ENCODE measurements at places on chromosomes 12 and 14.

- no peak for DNase-seq
These were observed 103.5 kb downstream of the RPAP3 start for GRCh38 chr12:47602325-47602724.

- no peak for DNase-seq
These were observed 24.5 kb downstream of the USP15 start for GRCh38 chr12:62284749-62285148.

DNA sequence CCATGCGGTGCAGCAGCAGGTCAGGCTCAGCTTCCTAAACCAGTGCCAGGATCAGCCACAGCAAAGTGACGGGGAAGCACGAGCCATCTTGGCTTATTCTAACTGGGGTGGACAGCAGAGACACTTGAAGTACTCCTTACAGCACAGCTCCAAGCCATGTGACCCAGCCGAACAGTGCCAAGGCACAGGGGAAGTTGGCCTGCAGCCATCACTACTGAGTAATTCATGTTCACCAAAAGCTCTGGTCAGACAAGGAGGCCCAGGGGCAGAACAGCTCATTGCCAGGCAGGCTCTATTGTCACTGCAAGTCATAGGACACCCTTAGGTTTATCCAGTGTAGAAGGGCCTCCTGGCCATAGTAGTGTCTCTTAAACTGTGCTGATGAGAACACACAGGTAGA is 23.4 kb upstream of the SLC35F4 start:
- DNase-seq: no peak

DNA sequence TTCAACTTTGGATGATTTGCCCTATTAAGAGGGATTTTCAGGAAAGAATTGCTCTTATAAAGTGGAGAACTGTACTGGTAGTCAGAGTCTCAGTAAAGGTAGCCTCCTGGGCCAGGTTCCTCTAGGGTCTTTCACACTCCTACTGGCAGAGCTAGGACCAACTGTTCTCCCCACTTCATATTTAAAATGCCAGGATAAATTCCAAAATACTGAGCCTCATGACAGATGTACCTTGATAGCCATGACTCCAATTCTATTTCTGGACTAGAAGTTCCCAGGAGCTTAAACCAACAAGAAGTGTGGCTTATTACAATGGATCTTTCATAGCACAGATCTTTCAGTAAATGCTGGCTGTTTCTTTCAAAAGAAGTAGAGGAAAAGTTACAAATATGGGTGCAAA is 126.5 kb downstream of the C12orf75 start:
- DNase-seq: no peak

- no peak for DNase-seq
These were observed 10.1 kb downstream of the SLC25A29 start for GRCh38 chr14:100296106-100296651.

- no peak for DNase-seq
These were observed 508 bp upstream of the KCNH5 start for GRCh38 chr14:63045612-63046320.

DNA sequence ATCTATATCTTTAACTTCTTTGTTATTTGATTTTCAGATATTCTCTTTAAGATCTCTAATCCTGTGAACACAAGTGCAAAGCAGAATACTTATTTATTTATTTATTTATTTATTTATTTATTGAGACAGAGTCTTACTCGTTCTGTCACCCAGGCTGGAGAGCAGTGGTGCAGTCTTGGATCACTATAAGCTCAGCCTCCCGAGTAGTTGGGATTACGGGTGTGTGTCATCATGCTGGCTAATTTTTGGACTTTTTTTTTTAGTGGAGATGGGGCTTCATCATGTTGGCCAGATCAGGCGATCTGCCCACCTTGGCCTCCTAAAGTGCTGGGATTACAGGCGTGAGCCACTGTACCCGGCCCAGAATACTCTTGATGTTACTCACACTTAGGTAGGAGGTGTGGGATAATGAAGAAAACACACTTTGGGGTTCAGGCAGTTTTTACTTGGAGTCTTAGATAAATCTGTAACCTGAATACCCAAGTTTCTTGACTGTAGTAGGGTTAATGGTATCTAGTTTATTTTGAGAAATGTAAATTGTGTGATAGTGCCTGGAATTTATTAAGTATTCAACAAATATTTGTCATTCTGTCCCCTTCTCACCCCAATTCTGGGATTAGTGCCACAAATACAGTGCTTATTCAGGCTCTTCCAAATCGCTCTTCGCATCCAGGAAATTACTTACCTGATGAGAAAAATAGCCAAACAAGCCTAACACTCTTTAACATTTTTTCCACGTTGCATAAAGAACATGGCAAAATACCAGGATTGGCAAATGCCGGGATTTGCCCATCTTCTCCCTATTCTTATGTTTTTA is 33.0 kb downstream of the METAP2 start:
- no peak for DNase-seq

DNA sequence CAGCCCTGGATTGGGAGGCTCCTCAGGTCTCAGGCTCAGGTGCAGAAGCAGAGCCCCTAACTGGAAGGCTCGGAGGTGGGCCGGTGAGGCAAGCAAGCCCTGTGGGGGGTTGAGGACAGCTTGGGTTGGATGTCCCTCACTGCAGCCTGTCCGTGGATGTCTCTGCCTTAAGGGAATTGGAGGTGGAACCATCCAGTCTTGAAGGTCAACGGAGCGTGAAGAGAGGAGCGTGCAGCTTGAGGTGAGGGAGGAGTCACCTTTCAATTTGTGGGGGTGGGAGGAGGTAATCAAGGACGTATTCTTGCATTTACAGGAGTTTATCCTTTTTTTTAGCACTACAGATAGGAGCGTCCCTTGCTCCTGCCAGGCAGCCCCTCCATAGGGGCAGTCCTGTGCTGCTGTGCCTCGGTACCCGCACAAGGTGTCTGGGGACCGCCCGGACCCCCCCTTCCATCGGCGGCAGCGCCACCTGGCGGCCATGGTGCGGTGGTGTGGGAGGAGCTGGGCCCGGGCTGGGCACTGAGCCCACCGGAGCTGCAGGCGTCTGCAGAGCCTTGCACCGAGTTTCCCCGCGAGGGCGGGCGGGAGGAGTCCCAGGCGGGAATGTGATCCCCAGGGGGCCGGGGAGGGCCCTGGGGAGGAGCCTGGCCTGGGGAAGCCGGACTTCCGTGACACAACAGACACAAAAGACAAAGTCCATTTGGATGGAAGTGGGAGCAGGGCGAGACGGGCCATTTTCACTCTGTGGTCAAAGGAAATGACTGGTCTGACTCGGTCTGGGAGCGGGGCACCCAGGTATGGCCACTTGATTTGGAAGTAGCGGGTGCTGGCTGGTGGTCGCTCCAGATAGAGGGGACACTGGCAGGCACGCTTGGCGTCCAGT is 864 bp downstream of the DNAJC22 start:
- DNase-seq: peak; percentile 68

- no peak for DNase-seq
These were observed 264.7 kb downstream of the SEC23A start for GRCh38 chr14:38838049-38838978.

- DNase-seq: no peak
These were observed 6.7 kb upstream of the MTA1 start for GRCh38 chr14:105412771-105413543.

GRCh38 chr14:20489093-20489994 is 16.0 kb upstream of the RNASE10 start:
- DNase-seq: no peak

GRCh38 chr14:87230726-87231125 is 762.3 kb downstream of the GALC start:
- no peak for DNase-seq

GRCh38 chr14:106585692-106586091 is 1059.3 kb downstream of the TMEM121 start:
- DNase-seq: no peak

GRCh38 chr14:37588956-37589714 is 5.9 kb downstream of the FOXA1 start:
- DNase-seq: no peak

DNA sequence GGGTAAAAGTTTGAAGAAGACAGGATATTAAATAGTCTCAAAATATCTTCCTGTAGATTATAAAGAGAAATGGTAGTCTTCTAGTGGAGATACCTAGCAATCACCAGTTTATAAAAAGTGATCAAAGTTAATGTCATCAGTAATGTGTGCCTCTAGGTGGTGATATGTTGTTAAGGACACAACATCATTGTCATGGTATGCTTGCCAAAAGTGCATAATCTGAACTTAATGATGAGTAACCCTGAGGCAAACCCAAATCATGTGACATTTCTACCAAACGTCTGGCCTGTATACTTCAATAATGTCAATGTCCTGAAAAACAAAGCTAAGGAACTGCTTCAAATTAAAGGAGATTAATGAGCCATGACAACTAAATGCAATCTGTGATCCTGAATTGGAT is 214.7 kb downstream of the PHLDA1 start:
- DNase-seq: no peak

DNA sequence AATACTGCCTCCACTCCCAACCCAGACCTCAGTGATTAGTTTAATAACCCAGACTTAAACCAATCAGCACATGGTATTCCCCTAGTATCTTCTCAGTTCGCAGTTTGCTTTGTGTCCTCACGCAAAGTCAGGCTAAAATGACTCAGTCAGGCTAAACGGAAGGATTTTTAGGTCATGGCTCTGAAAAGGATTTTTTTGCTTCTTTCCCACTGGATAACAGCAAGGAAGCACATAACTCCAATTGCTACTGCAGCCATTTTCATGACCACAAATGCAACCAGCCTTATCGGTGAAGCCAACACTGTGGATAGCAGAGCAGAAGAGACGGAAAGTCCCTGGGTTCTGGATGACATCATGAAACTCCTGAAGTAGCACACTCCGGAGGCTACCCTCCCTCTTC is 67.7 kb downstream of the ZC3H14 start:
- DNase-seq: no peak

GRCh38 chr12:115232455-115233156 is 548.6 kb upstream of the TBX3 start:
- no peak for DNase-seq

- no peak for DNase-seq
These were observed 206.4 kb downstream of the PTPRO start for GRCh38 chr12:15528666-15529065.

DNA sequence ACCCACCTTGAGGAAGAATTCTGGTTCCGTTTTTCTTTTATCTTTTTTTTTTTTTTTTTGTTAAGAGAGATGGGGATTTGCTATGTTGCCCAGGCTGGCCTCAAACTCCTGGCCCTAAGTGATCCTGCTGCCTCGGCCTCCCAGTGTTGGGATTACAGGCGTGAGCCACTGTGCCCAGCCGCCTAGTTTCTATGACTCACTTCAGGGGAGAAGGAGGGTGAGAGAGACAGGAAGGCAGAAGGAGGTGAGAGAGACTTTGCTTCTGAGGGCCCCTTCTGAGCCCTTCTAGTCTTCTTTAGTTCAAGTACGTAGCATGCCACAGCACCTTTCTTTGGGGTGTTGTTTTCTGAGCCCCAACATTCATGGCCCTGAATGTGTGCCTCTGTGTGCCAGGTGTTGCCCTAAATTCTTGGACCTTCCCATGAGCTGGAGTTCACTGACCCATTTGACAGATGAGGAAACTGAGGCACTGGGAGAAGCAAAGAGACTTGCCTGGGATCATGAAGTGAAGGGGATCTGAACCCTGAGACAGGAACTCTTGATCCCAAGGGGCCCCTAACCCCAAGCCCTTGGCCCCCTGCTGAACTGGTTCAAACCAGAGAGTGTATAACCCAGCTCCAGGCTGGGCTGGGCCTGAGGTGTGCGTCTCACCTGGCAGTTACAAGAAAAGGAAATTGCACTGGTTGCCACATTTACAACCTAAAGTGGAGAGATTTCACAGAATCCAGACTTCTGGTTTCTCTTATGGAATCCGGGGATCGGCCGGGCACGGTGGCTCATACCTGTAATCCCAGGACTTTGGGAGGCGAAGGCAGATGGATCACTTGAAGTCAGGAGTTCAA is 20.8 kb downstream of the SH2B3 start:
- DNase-seq: no peak

GRCh38 chr14:77543637-77544334 is 45.2 kb upstream of the ISM2 start:
- DNase-seq: no peak

GRCh38 chr12:101670007-101670671 is 27.3 kb upstream of the CHPT1 start:
- no peak for DNase-seq

DNA sequence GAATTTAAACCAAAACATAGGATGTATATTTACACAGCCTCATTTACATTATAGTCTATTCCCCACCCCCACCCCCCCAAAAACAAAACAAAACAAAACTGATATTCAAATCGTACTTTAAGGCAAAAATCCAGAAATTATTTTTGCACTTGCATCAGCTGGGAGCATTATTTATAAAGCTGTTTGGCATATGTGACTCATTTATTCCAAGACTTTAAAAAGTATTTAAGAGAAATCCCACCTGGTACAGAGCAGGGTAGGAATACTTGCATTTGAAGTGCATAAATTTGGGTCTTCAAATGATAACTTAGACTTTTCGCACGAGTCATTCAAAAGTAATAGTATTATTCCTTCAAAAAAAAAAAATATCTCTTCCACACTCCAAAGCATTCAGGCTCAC is 1.1 kb downstream of the KLHL28 start:
- no peak for DNase-seq

DNA sequence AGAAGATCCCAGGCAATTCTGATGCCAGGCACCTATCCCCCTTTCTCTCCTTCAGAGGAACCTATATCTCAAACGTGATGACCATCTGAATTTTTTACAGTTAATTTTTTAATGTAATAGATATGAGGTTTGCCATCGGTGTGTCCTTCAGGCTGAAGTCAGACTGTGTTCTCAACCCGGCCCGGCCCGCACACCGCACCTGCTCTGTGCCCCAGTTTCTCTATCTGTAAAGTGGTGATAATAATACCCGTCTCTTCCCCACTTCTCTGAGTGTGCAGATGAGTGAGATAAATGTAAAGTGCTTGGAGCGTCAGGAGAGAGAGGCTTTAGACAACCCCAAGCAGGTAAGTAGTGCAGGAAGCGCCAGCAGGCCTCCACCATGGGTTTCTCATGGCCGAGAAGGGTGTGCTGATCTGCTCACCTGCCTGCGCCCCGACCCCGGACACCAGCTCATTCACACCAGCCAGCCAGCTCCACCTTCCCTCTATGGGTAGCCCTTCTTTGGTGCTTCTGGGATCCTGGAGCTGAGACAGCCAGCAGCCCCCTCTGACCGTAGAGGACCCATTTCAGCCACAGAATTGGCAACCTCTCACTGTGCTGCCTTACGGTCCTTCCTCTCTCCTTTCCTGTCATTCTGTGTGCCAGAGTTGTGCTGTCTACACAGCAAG is 80.0 kb downstream of the ZFP36L1 start:
- DNase-seq: no peak

Data from stimulated activated CD8-positive, alpha-beta memory T cell treated with anti-CD3 and anti-CD28 coated beads, Interleukin-2, amount 100 ng/mL, for 1 hour (primary cell).